Left ventricle myocardium inferior (tissue), 1 donor: ENCODE measurements at places on chromosomes 13 and 19. TPM values are rescaled to one million over a fixed set of nuclear protein-coding genes. Genes with fewer than 3 reads are reported as not detected.

DNA sequence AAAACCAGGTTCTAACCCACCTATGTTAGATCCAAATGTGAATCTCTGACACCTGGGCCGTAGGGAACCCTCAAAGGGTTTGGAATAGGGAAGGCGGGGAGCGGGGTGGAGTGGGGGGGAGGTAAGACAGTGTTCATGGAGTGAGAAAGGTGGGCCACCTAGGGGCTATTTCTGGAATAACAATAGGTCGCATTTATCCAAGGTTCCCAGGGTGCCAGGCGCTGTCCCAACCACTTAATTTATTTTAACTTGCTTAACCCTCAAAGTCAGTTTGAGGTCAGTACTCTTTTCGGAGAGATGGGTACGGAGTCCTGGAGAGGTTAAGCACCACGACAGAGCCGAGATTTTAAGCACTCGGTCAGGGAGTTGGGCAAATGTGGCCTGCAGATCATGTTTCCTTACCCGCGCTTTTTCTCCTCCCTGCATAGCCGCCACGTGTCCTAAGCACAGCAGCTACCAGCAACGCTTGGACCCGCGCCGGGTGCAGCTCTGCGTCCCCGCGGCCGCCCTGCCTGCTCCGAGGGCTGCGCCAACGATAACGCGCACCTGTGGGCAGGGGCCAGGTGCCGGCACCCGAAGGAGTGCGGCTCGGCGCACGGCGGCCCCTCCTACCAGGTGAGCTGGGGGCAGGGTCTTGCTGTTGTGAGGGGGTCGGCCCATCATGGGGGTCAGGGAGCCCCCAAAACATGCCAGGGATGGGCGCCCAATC lies 25.0 kb upstream of the FXYD3 start:
- no peak for DNase-seq

The MYBPC2 gene
- not detected for total RNA-seq

DNA sequence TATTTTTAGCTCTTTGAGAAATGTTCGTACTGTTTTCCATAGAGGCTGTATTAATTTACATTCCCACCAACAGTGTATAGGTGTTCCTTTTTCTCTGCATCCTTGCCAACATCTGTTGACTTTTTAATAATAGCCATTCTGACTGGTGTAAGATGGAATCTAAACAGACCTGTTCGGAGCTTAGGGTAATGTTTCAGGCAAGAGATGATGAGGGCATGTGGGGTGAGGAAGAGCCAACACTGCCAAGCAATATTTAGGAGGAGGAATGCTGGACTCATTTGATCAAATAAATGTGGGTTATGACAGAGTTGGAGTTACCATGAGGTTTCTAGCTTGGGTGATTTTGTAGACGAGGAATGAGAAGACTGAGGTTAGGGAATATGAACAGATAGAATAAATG lies 382.9 kb downstream of the KLF12 start:
- no peak for DNase-seq

The CEACAM19 gene
- total RNA-seq: 2.2 TPM

- DNase-seq: no peak
Observed at GRCh38 chr19:2251106-2252054, 2.3 kb downstream of the AMH start.

- DNase-seq: peak; percentile 98
Observed at GRCh38 chr19:58543826-58544590, at the start of gene TRIM28. Gene TRIM28 (plus strand): TSS chr19:58544064. CDS start chr19:58544758, 694 bp downstream.

- DNase-seq: no peak
Observed at GRCh38 chr13:50189450-50189849, 174.2 kb downstream of the KCNRG start.

The CEACAM8 gene
- total RNA-seq: not detected

DNA sequence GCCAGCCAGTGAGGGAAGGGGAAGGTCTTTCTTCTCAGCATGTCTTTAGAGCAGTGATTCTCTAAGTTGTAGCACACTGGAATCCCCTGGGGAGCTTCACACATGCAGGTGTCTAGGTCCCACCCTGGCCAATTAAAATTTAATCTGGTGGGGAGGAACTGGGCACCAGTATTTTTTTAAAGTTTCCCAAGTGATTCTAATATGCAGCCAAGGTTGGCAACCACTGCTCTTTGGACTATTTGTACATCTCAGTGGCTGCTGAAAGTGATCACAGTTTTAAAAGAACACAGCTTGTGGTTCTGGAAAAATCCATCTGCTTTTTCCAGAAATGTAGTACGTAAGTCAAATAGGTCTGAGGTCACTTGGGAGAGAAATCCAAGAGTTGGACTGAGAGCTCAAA lies 10.7 kb upstream of the KATNAL1 start:
- DNase-seq: no peak

DNA sequence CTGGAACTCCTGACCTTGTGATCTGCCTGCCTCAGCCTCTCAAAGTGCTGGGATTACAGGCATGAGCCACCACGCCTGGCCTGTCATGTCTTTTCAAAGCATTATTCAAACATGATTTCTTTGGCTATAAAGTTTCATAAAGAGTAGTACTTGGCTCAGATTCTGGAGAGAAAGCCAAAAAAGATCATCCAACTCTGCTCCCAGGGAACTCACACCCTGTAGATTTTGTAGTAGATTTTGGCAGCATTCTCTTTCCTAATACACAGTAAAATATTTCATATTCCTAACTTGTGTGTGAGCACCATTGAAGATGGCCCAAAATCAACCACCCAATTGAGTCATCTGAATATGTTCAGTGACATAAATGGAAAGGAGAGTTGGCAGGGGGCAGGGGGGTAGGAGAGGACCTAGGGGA lies 48.4 kb downstream of the CAB39L start:
- DNase-seq: peak; percentile 21

DNA sequence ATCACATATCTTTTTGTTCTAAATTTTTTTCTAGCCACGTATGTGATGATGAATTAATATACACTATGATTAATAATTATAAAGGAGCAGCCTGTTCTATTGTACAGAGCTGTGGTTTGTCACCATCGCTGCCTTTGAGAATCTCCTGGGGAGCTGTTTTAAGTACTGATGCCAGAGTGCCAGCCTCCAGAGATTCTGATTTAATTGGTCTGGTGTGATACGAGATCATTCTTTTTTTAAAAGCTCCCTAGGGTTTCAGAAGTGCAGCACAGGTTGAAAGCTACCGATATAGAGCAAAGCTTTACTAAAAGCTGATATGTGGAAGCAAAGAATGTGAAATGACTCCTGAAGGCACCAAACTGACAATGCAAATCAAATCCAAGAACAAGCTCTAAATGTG lies 314.7 kb downstream of the ITGBL1 start:
- DNase-seq: no peak

DNA sequence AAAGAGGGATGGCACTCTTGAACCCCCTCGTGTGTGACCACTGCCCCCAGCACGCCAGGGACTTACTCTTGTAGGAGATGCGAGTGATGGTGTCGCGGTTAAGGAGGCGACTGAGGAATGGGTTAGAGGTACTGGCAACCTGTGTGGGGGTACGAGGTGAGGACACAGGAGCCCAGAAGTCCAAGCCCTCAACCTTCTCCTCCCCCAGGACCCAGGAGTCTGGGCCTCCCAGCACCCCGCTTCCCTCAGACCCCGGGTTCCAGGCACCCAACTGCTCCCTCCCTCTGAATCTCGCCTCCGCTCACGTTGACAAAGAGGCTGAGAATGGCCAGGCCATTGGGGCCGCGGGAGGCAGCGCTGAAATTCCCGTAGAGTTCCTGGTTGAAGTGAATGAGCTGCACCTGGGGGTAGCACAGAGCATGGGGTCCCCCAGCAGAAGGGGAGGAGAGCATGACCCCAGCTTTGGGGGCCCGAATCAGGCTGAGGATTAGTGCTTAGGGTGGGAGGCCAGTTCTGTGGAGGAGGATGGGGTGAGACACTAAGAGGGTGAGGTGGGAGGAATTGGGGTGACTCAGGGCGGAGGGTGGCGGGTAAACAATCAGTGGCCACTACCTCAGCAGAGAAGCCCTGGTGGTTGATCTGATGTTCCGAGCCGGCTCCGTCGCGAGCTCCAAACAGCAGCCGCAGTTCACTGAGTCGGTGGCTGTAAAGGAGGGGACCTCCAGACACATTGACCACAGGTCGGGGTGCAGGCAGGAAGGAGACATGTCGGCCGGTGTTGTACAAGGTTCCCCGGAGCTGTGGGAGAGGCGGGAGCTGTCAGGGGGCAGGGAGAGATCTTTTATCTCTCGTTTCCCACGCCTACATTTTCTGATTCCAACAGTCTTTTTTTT lies 2.5 kb upstream of the DBP start:
- DNase-seq: no peak

The SNRPD2 gene
- 249 TPM for total RNA-seq

DNA sequence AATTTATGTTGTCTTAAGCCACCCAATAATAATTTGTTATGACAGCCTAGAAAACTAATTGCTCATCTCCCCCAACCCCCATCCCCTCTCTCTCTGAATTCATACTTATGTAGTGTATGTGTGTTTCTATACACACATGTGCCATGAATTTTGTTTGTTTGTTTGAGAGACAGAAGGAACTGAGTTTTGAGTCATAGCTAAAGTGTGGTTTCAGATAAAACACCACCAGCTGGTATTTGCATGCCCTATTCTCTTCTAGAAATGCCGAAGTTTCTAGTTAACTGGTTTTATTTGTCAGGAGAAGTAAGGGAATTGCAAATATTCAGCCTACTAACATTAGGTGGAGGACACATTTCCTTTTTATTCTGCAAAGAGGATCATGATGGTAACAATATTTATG lies 17.4 kb upstream of the LILRA2 start:
- no peak for DNase-seq

The RXFP2 gene
- total RNA-seq: not detected

GRCh38 chr13:99969453-99969918 lies 2.1 kb downstream of the ZIC5 start:
- DNase-seq: no peak

DNA sequence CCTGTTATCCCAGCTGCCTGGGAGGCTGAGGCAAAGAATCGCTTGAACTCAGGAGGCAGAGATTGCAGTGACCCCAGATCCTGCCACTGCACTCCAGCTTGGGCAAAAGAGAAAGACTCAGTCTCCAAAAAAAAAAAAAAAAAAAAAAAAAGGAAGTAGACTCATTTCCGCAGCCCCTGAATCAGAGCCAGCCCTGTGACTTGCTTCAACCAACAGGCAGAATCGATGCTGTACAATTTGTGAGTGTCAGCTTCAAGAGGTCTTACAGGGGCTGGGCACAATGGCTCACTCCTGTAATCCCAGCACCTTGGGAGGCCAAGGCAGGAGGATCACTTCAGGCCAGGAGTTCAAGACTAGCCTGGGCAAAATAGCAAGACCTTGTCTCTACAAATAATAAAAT lies 12.8 kb downstream of the ANKRD27 start:
- DNase-seq: no peak

DNA sequence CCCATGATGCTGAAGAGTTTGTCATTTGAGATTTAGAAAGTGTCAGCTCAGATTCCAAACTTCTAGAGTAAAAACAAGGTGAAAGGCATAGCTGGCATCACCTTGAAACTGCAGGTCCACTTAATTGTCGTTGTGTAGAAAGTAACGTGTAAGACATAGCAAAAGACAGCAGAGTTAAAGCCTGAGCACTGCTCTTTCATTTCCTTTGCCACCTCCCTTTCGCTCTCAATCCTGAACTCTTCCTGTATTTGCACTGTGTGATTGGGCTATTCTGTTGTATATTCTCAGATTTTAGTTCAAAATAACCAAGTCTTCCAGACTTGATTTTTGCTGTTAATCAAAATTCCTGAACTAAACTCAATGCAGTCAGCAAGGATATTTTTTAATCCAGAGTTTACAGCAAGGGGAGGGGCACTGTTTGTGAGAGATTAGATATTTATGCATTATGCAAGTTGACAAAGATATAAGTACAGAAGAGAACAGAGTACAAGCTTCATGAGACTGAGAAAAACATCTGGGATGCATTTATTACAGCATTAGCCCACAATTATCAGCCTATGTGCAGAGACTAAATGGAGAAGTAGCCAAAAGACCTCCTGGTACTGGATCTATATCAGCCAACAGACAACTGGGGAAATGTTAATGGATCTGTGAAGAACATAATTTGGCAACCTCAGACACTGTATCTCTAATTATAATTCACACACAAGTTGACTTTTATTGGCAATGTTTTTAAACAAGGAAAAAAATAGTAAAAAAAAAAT lies 328.6 kb downstream of the SUCLA2 start:
- no peak for DNase-seq
